ENCODE measurements at places on chromosomes 12 and 14.

GRCh38 chr12:114430306-114430705 lies 24.4 kb upstream of the TBX5 start:
- no peak for DNase-seq

DNA sequence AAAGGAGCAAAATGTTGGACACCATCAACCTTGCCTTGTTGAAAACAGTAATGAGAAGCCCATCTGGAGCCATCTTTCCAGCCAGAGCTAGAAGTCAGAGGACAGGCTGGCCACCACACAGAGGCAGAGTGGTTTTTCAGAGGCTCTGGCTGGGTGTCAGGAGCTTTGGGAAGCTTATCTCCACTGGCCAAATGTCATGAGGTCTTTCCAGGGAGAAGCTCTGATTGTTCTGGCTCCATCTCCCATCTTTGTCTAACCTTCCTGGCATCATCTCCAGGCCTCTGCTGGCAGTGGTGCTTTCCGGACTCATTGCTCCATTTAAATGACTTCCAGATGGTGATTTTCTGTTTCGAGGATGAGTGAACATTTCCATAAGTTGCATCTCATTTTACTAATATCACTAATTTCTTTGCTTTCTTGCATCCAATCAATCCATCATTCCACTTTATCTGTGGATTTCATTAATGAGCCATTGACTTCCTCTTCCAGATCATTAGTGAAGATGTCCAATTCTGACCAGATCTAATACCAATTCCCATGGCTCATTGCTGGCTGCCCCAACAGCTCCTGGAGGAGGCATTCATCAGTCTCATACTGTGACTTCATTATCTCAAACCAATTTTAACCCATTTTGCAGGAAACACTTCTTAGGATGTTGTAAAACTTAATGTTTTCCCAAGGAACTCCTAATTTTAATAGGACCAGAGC lies 35.3 kb upstream of the TMTC1 start:
- no peak for DNase-seq

GRCh38 chr14:37603688-37604251 lies 8.3 kb downstream of the TTC6 start:
- no peak for DNase-seq

GRCh38 chr12:10247436-10248058 lies 34.9 kb downstream of the GABARAPL1 start:
- no peak for DNase-seq

GRCh38 chr14:56731187-56731586 lies 79.1 kb downstream of the OTX2 start:
- DNase-seq, result peak; percentile 72

DNA sequence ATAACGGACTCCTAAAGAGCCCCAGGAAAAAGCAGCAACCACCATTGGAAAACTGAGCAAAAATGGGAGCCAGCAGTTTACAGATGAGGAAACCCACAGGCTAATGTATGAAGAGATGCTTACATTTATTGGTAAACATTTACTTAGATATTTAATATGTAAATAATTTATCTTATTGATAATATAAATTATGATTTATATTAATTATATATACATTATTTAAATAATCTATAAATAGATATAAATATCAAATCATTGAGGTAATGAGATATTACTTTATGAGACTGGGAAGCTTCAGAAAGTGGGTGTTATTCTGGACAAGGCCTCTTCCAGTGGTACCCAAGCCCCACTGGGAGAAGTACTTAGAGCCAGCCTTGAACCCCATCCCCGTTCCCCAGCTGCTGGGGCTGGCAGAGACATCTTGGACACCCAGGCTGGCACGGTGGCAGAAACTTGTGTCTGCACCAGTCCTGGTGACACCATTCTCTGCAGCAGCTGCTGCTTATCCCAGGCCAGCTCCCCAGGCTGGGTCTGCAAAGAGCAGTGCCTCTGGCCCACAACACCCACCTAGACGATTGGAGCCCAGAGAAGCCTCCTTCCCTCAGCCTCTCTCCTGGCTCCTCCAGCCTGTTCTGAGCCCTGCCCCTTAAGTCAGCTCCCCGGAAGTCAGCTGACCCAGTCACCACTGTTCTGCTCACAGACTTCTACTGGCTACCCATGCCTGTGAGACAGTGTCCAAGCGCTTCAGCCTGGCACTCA lies 25.9 kb downstream of the ISCA2 start:
- DNase-seq, result no peak

- no peak for DNase-seq
Measured at GRCh38 chr14:92704036-92704804, 44.2 kb downstream of the LGMN start.

DNA sequence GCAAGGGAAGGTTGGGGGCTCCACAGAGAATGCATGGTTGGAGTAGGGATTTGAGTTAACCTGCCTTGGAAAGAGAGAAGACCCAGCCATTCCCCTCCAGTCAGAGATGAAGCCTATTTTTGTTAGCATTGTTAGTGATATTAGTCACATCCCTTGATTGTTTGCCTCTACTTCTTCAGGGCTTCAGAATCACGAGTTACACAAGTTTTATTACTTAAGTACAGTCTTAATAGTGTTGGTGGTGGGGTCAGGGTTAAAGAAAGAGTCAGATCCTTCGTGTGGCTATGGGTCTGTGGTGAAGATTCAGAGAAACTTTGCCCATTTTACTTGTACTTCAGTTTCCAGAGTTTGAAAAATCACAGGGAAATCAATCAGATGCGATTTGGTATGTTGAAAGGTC lies 363.1 kb downstream of the LRIG3 start:
- DNase-seq, result no peak

GRCh38 chr14:102662636-102663430 lies 70.4 kb downstream of the RCOR1 start:
- DNase-seq, result no peak

- DNase-seq, result no peak
Measured at GRCh38 chr12:24023081-24023480, 73.6 kb upstream of the SOX5 start.

GRCh38 chr12:68633614-68634558 lies 23.2 kb downstream of the RAP1B start:
- no peak for DNase-seq
